CD4-positive, alpha-beta T cell treated with Interleukin-6 at 100 ng/mL for 8 hours (primary cell): ENCODE measurements at places on chromosomes 7 and 10.

GRCh38 chr10:101558204-101558603 is 29.9 kb downstream of the POLL start:
- no peak for DNase-seq

GRCh38 chr7:157309988-157310668 is 26.7 kb upstream of the DNAJB6 start:
- DNase-seq, result no peak

- DNase-seq, result no peak
Observed at GRCh38 chr10:122499491-122499941, 38.2 kb downstream of the HTRA1 start.

GRCh38 chr7:116632384-116632783 is 39.6 kb upstream of the MET start:
- no peak for DNase-seq

- no peak for DNase-seq
Observed at GRCh38 chr10:79491143-79491835, 21.0 kb upstream of the EIF5AL1 start.

DNA sequence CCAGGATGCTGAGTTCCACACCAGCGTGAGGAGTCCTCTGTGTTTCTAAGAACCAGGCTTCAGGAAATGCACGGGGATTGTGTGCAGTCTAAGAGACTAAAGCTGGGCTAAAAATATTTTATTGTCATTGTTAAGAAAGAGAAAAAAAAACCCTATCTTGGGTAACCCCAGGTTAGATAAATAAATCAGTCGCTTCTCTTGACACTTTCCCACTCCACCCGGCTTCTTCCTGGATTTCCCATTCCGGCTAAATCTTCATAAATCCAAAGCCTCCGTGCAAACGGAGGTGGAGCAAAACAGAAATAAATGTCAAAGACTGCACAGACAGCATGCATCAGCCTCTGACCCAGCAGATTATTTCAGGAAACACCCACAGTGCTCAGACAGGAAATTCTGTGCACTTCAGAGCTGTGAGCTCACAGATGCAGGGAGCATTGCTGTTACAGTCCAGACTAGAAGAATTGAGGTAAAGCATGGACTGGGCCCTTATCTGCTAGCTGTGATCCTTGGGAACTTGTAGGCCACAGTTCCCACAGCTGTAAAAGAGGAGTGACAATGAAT is 44.8 kb upstream of the GRID1 start:
- peak; percentile 41 for DNase-seq

DNA sequence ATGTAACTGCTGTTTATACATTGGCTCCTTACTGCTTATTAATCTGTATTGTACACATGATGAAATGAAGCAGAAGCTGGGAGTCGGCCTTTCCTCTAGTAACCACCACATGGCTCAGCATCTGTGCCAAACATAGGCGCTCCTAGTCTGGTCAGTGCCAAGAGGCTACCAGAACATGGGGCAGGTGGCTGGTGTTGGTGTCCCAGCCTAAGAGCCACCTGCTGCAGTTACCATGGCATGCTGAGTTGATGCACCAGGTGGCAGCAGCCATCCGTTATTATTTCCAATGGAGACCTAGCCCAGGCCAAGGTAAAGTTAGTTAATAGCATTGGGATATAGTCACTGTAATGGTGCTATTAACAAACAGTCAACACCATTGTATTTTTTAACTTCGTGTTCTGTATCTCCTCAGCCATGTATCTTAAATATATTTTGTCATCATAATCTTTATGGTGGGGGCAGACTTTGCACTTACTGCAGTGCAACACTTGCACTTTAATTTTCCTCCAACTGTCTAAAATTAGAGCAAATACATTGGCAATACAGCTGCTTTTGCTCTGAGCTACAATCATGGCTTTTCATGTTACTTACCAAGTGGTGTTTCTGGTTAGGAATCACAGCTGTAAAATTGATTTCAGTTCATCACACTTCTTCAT is 33.1 kb downstream of the HBP1 start:
- DNase-seq, result no peak

- no peak for DNase-seq
Observed at GRCh38 chr7:54878339-54878738, 119.3 kb upstream of the SEC61G start.

DNA sequence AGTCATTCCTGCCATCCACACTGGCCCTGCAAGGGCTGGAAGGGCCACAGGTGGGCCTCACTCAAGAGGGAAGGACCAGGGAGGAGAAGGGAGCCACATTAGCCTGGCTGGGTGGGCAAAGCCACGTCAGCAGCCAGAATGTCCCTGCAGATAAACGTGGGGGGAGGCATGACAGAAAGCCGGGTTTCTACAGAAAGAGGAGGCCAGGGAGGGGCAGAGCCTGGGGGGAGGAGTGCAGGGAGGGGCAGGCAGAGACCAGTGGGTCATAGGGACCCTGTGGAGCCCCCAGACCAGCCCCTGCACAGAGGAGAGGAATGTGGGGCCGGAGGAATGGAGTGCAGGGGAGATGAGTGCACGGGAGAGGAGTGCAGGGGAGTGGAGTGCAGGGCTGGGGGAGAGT is 590.2 kb downstream of the PTPRN2 start:
- no peak for DNase-seq

GRCh38 chr10:114932945-114933344 is 5.0 kb upstream of the TRUB1 start:
- DNase-seq, result no peak

DNA sequence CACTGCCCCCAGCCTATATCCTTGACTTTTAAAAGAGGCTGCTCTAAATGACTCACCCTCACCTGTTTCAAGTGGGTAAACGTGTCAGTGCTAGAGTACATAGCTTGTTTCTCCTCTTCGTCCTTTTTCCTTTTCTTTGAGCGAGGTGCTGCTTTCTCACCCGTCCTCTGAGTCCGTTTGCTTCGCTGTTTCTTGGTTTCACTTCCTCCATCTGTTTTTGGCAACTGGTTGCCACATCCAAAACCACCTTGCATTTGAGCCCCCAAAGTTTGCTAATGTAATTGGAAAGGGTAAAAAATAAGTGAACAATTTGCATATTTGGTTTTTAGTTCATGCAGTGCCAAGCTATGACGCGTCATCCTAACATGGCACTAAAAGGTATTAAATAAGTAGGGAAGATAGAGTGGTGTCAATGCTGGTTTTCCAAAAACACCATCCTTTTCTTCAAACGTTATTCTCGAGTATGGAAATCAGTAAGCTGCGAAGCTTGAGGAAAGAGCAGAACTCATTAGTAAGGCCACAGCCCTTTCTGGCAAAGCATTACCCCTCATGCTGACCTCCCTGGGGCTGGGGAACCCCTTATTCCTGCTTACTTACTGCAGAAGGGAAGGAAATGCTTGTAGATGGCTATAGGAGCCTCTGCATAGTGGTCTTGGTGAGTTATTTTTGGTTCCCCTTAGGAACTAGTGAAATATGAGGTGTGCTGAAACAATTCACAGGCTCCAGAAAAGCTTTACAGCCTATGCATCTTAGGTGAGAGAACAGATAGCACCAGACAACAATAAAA is 133.5 kb downstream of the GALNT11 start:
- DNase-seq, result no peak

DNA sequence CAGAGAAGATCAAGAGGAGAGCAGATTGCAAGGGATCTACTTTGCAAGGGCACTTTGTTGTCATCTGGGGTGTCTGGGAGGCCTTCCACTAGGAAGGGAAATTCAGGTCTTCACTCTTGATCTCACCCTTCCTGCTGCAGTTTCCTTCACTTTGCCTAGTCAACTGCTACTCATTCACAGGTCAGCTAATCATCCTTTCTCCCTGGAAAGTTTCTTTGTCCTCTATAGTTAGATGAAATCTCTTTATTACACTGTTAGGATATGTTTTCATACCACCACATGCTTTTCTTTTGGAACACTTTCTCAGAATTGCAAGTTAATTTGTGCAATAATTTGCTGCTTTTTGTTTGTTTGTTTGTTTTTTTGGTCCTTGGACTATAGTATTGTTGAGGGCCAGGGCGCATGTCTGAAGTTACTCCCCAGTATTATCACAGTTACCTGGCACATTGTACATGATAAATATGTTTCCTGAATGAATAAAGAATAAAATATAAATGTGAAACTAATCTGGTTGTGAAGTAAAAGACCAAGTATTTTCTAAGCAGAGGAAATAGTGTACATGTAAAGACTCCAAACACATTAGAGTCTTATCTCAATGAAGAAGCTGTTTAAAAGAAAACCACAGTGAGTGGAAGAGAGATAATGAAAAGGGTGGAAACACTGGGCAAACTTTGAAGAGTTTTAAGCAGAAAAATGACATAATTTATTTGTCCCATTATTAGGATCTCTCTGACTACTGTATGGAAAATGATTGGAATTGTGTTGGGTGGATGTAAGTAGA is 139.9 kb upstream of the DGKB start:
- DNase-seq, result no peak

- no peak for DNase-seq
Observed at GRCh38 chr10:75304313-75304712, 68.6 kb upstream of the COMTD1 start.

DNA sequence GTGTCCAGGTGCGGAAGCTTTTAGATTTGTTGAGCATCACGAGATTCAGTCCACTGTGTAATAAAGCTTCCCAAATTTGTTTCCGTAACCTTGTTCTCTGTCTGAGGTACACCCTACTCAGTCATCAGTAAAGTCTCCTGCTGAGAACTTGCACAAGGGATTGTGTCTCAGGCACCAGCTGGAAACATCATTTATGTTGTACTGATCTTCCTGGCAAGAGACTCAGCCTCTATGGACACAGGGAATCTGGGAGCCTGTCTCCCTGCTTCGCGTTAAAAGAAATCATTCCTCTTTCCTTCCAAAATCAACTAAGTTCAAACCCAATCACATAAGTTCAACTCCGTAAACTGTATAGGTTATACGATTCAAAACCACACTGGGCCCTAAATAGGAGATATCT is 336.8 kb downstream of the GPR37 start:
- DNase-seq, result no peak

- no peak for DNase-seq
Observed at GRCh38 chr7:116582806-116583444, 58.1 kb downstream of the CAV1 start.

DNA sequence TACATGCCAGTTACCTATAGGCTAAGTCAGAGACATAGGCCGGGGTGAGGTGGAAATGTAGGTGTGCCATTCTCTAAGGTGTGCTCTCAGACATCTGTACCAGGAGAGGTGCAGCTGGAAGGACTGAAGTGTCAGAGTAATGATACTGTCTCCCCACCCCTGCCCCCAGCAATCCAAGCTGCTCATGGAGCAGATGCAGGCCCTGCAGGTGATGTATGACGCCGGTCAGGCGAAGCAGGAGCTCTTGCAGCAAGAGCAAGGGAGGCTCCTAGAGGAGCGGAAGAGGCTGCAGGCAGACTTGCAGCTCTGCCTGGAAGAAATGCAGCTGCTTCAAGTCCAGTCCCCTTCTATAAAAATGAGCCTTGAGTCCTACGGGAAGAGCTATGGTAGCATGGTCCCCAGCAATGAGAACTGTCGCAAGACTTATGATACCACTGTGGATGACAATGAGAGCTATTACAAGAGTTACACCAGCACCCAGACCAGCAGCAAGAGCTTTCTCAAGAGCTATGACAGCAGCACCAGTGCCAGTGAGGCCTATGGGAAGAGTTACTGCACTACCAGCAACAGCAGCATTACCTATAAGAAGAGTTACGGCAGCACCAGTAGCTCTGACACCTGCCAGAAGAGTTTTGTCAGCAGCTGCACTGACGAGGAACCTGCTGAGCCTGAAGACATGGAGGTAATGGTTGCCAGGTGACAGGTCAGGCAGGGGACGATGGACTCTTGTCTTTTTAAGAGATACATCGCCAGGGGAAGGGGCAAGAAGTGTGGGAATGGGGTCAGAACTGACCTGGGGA is 18.4 kb upstream of the FLNC start:
- DNase-seq, result no peak

DNA sequence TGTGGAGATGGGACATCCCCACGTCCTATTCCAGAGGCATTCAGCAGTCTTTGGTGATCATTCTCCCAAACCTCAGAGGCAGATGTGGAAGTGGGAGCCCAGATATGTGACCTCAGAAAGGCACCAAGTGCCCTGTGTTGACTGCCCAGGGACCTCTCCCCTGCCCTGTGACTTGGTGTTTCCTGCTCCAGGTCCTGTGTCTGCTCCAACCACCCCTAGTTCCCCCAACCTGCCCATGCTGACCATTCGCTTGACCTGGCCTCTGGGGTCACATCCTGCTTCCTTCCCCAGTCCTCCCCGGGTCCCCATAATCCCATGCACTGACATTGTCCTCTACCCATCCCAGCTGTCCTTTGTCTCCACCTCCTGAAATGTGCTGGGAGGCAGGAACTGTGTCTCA is 7.6 kb downstream of the CYP26A1 start:
- DNase-seq, result no peak

DNA sequence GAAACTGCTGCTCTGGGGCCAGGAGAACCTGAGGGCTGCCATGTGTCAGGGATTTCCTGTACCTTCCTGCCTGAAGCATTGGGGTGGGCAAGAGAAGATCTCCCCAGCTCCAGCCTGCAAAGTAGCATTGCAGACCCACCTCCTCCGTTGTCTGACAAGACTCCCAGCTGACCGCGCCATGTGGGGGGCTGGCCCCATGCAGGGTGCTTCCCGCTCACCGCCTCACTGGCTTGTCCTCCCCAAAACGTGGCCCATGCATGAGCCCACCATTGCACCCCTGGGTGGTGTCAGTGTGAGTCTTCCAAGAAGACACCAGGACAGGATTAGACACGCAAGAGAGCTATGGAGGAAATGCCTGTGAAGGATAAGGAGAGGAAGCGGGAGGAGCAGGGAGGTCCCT is 68.3 kb downstream of the ABRAXAS2 start:
- DNase-seq, result no peak

- no peak for DNase-seq
Observed at GRCh38 chr10:14326581-14326980, 4.1 kb downstream of the FRMD4A start.

DNA sequence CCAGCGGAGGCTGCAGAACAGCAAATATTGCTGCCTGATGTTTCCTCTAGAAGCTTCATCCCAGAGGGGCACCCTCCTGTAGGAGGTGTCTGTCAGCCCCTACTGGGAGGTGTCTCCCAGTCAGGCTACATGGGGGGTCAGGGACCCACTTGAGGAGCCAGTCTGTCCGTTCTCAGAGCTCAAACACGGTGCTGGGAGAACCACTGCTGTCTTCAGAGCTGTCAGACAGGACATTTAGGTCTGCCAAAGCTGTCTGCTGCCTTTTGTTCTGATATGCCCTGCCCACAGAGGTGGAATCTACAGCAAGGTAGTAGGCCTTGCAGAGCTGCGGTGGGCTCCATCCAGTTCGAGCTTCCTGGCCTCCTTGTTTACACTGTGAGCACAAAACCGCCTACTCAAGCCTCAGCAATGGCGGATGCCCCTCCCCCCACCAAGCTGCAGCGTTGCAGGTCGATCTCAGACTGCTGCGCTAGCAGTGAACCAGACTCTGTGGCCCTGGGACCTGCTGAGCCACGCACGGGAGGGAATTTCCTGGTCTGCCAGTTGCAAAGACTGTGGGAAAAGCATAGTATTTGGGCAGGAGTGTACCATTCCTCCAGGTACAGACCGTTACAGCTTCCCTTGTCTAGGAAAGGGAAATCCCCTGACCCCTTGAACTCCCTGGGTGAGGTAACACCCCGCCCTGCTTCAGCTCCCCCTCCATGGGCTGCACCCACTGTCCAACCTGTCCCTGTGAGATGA is 17.7 kb upstream of the MINDY3 start:
- no peak for DNase-seq

- DNase-seq, result no peak
Observed at GRCh38 chr10:132846631-132847415, 60.9 kb upstream of the NKX6-2 start.
